ENCODE measurements at places on chromosomes 13 and 19.
A peak's percentile ranks its signal among the peaks of the same experiment; 100 is the strongest.

GRCh38 chr19:49881672-49882394 lies 4.3 kb downstream of the TBC1D17 start:
- peak; percentile 30 for DNase-seq

GRCh38 chr19:38266981-38267597 lies 2.7 kb downstream of the SPINT2 start:
- DNase-seq: peak; percentile 58

DNA sequence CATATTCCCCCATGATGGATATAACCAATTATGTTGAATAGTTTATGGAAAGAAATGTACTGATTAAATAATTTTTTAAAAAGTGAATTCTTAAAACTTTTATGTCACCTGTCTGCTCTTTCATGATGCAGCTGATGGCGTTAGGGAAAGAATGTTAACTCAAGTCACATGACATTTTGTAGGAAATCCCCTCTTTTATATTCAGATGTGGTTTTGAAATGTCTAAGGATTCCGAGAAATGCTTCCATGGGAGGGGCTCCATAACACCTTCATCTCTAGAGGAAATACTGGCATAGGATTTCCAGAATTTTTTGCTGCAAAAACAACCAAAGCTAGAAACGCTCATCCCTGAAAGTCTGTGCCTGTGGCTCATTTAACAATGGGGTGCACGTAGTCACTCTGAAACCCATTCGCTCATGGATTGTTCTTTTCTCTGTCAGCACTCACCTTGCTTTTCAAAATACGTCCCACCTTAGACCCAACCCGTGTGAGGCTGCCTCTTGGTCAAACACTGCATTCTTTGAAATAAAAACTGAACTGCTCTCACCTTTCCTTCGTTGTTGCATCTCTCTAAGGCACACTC lies 288.9 kb downstream of the SHISA2 start:
- DNase-seq: no peak

DNA sequence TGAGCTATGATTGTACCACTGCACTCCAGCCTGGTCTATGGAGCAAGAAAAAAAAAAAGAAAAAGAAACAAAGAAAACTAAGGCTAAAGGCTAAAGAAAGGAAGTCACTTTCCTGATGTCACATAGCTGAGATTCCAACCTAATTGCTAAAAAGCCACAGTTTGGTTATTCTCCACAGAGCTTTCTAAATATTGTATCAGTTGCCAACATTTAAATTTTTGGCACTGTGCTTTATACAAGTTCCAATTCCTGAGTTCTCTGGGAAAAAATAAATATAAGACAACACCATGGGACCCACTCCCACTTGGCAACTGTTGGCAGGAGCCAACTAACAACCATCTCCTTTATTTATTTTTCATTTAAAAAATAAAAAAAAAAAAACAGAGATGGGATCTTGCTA lies 11.2 kb upstream of the LYPD3 start:
- DNase-seq: peak; percentile 73

DNA sequence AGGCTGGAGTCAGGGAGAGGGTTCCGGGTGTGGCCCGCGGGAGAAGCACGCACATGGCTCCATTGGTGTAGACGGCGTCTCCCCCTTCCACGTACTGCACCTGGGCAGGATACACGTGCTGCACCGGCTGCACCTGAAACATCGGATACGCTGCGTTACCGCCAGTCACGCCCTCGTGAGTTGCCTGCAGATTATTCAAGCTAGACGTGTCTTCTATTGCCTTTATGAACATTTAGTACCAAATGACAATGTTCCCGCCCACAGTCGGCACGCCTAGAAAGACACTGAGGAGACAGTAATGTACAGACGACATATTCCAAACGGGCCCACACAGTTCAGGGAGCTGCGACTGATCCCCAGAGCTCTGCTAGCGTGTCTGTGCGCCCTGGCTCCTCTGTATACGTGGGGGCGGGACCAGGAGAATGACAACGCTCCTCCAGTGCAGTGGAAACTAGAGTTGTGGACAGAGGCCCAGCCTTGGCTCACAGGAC lies 64.1 kb upstream of the RANBP3 start:
- DNase-seq: no peak

- DNase-seq: no peak
These were observed 52.9 kb downstream of the KLF2 start for GRCh38 chr19:16377521-16377920.

DNA sequence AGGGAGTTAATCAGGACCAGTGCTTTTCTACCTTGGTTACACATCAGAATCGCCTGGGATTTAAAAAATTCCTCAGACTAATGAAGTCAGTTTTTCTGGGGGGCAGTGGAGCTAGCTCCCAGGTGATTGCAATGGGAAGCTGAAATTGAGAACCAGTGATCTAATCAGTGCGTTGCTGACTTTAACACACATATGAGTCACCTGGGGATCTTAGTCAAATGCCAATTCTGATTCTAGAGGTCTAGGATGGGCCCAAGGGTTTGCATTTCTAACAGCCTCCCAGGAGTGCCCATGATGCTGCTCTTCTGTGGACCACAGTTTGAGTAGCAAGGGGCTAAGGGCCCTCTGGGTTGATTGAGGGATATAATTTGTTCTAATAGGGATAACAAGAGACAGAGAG lies 54.5 kb downstream of the KL start:
- no peak for DNase-seq

DNA sequence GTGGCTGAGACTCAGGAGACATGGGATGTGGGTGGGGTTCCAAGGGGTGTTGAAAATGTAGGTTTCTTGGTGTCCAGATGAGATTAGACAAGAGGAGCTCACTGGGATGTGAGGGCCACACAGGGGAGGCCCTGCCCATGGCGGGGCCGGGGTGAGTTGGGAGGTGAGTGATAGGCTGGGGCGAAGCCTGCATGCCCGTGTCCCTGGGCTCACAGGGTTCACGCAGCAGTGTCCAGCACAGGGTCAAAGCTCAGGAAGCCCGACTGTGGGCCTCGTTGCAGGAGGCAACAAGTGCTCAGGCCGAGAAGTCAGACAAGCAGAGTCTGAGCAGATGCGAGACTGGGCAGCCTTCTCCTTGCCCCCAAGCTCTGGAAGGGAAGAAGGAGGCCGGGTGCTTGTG lies 27.2 kb downstream of the CCDC8 start:
- DNase-seq: no peak
